ENCODE measurements at places on chromosomes 4 and X.

GRCh38 chrX:118560489-118560888, 64.9 kb downstream of the DOCK11 start:
- DNase-seq: no peak

DNA sequence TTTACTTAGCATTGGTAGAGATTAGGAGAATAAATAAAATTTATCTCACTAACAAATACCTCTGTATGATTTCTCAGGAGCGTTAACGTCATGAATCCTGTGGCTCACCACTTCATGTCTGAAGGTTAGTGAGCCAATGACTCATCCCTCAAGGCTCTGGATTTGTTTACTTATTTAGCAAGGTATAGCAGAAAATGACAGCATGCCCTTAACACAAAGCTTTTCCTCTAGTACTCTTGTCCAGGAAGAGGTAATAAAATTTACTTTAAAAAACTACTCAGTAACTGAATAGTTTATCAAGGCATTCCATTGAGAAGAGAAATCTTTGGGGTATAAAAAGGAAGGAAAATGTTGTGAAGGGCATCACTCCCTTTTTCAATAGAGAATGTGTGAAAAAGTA, 823.8 kb downstream of the CCSER1 start:
- DNase-seq: no peak

GRCh38 chrX:106973433-106974149, 26.4 kb downstream of the MORC4 start:
- DNase-seq: no peak

DNA sequence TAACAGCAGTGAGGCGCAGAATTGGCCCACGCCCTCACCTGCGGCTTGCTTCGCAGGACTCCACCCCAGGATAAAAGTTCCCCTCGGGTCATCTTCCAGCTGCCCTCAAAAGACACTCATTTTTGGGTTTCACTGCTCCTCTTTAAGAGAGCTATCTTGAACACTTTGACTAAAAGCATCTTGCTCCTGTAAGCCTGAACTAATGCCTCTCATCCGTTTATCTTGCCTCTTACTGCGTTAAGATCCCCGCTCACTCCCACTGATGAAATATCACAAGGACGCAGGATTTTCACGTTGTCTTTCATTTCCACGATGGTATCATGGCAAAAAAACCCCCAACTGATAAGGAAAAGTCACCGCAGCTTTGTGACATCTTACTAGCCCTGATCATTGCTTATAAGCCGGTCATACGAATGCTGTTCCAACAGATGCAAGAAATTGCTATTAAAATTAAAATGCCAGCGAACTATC, 591 bp upstream of the ACSL4 start:
- no peak for DNase-seq

DNA sequence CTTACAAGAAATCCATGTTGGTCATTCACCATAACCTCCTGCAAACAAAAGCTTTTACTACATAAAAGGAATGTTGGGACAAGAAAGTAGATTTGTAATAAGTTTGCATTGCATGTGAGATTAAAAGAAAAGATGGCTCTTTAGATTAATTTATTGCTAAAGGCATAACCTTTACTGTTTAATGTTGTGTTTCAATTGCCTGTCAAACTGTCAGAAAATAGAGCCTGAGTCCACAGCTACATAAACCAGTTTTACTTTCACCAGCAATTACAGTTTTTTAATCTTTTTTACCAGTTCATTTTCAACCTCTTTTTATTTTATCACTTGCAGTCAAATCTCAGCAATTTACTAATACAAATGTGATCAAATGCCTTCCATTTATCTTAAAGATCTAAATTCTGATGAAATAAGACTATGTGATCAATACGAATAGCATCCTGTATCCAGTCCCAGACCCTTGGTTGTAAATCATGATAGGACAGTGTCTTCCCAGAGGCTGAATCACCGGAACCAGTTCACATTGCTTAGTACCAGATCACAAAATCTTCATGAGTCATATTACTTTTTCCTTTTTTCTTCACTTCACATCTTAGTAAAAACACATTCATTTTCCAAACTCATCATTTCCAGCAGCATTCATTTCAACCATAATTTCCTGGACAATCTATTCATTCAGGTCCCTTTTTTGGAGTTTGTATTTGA, 95.4 kb upstream of the FRG1 start:
- no peak for DNase-seq

DNA sequence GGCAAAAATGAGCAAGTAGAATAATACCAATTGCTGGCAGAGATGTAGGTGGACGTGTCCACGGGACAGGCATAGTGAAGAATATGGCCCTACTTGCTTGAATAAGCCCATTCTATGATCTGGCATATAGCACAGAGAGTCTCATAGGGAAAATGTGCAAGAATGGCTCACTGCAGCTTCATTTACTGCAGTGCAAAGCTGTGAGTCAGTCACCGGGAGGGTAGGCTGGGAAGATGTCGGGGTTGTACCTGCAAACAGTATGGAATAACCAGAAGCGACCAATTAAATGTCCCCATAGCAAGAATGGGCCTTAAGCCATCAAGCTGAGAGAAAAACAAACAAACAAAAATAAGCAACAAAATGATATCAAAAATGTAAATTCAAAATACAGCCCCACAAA, 74.3 kb downstream of the DHX15 start:
- no peak for DNase-seq

DNA sequence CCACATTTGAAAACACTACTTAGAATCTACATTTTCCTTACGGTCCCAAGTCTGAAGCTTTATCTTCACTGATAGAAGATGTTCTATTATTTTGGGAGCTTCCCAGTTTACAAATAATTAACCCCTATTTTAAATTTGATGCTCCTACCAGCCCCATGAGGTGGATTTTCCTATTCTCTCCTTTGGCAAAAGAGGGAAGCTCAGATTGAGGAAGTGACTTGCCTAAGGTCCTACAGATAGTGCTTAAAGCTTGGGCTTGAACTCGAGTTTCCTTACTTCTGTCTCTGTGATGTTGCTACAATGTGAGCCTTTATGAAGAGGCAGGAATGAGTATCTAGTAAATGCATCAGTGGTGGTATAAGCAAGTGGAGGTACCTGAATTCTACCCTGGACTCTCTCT, 27.5 kb downstream of the HEPH start:
- DNase-seq: no peak

- DNase-seq: no peak
Observed at GRCh38 chr4:41719417-41719816, 29.1 kb downstream of the PHOX2B start.

- DNase-seq: no peak
Observed at GRCh38 chrX:111850975-111851374, 25.0 kb upstream of the TRPC5OS start.

DNA sequence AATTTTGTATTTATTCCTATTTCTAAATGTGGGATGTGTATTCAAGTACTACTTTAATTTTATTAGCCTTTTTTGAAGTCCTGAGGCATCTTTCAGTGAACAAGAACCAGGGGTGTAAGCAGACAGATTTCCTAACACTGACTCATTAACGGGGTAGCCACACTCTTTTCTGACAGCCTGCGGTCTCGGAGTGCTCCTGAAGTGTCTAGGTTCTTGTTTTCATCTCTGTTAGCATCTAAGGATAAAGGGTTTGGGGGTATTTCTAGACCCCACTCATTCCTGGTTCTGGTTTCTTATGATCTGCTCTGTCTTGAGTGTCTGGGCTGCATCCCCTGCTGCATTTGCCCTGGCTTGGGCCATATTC, 71.9 kb downstream of the GC start:
- DNase-seq: no peak

GRCh38 chr4:2660596-2661211, 95.4 kb downstream of the TNIP2 start:
- no peak for DNase-seq

DNA sequence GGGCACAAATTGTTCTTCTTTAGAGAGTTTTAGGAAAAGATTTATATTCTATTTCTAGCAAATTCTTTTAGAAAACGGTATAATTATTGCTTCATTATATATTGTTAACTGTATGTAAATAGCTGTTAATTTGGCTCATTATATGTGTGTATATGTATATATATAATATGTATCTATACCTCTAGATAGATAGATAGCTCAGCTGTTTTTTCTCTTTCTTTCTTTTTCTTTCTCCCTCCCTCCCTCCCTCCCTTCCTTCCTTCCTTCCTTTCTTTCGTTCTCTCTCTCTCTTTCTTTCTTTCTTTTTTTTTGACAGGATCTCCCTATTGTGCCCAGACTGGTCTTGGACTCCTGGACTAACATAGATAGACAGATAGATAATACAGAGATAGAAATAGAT, 1538.8 kb downstream of the PCDH7 start:
- DNase-seq: no peak

DNA sequence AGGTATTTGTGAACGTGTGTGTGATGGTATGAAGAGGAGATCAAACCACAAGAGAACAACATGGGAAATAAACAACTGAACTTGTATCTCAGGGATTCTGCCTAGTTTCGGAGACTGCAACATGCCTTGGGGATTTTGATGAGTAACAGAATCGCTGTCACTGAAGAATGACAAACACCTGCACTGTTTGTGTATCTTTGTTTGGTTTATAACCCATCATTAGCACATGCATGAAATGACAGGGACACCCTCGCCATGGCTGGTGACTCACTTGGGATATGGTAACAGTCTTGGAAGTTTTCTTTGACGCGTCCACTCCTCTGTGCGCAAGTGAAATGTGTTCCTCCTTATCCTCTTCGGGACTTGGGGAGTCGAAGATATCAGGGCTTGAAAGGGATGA, 30.3 kb upstream of the MAP3K15 start:
- no peak for DNase-seq

DNA sequence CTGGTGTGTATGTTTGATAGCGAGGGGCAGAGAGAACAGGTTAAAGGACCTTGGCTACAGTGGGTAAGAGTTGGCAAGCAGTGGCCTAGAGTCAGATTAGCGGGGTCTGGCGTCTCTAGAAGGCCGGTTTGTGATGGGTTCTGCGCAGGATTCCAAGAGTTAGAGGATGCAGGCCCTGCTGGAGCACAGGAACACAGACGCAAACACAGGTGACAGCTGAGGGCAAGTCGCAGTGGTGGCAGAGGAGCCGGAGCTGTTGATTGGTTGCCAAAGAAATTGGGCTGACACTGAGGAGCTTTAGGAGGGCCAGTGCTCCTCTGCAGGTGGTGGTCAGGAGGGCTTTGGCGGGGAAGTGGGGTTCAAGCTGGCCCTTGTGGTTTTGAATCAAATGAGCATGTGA, 3.8 kb downstream of the TADA2B start:
- no peak for DNase-seq

- no peak for DNase-seq
Observed at GRCh38 chr4:15034071-15034764, 31.9 kb downstream of the CPEB2 start.

- DNase-seq: no peak
Observed at GRCh38 chr4:37623940-37624339, 62.2 kb downstream of the RELL1 start.

DNA sequence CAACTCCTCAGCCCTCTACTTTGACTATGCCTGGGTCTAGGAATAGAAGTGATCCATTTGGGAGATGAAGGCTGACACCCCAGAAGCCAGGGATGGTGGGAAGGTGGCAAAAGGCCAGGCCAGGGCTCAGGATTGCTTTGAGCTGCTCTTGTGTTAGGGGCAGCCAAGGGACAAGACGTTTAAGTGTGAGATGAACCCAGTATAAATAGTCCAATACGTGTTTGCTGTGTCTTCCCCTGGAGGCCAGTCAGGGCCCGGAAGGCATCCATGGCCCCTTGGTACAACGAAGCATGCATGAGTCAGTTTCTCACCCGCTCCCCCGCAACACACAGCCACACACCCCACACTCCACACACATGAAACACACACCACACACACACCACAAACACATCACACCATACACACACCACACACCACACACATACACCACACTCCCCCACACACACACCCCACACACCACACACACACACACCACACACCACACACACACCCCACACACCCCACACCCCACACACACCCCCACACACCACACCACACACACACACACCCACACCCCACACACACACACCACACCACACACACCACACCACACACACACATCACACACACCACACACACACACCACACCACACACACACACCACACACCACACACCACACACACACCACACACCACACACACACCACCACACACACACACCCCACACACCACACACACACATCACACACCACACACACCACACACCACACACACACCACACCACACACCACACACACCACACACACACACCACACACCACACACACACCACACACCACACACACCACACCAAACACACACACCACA, 5.1 kb downstream of the STARD8 start:
- no peak for DNase-seq

DNA sequence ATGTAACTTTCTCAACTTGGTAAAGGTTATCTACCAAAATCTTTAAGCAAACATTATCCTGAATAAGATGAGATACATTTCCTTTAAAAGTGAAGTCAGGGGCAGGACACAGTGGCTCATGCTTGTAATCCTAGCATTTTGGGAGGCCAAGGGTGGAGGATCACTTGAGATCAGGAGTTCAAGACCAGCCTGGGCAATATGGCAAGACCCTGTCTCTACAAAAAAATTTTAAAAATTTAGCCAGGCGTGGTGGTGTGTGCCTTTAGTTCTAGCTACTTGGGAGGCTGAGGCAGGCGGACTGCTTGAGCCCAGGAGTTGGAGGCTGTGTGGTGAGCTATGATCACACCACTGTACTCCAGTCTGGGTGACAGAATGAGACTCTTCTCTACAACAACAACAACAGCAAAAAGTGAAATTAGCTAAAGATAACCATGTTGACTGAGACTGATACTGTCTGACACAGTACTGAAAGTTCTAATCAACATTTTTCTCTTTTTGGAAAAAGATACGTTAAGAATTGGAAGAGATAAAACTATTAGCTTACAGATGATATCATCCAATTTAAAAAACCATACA, 4.9 kb downstream of the DCAF16 start:
- DNase-seq: no peak

DNA sequence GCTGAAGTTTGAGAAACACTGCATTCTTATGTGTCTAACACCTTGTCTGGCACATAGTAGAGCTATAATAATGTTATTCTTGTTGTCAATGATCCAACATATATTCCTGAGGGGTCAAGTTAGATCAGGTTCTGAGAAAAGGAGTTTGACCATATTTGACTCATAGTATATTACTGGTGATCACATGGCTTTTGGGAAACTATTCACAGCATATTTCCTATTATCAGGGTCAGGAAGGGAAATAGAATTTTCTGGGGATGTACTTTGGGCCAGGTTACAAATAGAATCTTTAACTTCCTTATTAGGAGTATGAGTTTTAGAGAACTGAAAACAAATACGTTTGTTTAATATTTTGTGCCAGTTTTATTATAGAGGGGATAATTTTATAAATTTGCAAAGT, 11.6 kb downstream of the IL15 start:
- DNase-seq: no peak

- DNase-seq: no peak
Observed at GRCh38 chr4:120144634-120145033, 78.0 kb upstream of the MAD2L1 start.

DNA sequence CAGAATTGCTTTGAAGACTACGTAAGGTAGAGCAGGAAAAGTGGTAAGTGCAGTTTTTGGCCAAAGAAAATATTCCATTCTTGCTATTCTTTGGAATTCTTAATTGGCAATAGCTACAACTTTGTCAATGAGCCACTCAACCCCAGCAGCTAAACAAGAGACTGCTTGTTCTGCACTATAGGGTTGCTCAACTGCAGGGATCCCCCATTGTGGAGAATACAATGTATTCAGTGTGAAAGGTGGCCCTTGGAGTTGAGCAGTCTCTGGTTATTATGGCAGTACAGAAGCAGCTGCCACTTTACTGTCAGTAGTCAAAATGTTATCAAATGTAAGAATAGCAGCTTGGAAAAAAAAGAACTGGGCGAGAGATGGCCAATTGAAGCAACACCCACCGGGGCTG, 808.7 kb downstream of the CENPC start:
- no peak for DNase-seq

GRCh38 chr4:21744046-21744445, 204.5 kb downstream of the KCNIP4 start:
- no peak for DNase-seq
